ENCODE measurements at places on chromosomes 4 and X. TPM values are rescaled to one million over a fixed set of nuclear protein-coding genes. Genes with fewer than 3 reads are reported as not detected.

Gene SPANXA2
- not detected for total RNA-seq

Gene USP38
- total RNA-seq = 14.3 TPM

Gene CLDN22
- total RNA-seq = not detected

Gene MANBA
- total RNA-seq = 15.2 TPM

Gene NALF2
- 0.08 TPM for total RNA-seq

Gene AASDH
- total RNA-seq = 10.0 TPM

Gene TLR10
- not detected for total RNA-seq

Gene SH3RF1
- total RNA-seq = 11.2 TPM

Gene FDCSP
- not detected for total RNA-seq

Gene TBC1D19
- 6.9 TPM for total RNA-seq

Gene GAGE2A
- not detected for total RNA-seq

Gene TMEM47
- 5.8 TPM for total RNA-seq

Measured in hair follicular keratinocyte (primary cell).